GM12864 (cell line): ENCODE measurements at places on chromosomes 3 and 15.

GRCh38 chr15:68483165-68483564 lies 51.2 kb upstream of the ITGA11 start:
- DNase-seq = no peak

GRCh38 chr3:174777813-174778212 lies 81.3 kb upstream of the NAALADL2 start:
- no peak for DNase-seq

- no peak for DNase-seq
These were observed 220.1 kb upstream of the PRICKLE2 start for GRCh38 chr3:64445109-64445943.

DNA sequence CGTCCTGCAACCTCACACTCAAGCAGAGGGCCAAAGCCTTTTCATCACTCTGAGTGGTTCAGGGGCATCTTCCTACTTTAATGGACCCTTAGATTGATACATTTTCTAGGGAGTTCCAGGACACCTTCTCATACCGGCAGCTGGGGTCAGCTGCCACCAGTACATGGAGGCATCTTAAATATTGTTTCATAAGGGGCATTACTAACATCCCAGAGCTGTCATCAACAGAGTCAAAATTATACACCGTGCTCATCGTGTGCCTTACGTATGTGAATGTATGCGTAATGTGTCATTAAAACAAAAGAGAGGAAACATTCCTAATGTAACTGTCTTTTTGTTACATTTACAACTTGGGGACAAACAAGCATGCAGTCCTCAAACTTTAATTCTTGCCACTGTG lies 57.9 kb downstream of the ARNT2 start:
- DNase-seq = no peak

GRCh38 chr3:70532806-70533205 lies 220.4 kb upstream of the MDFIC2 start:
- DNase-seq = no peak

GRCh38 chr3:53224536-53224935 lies 31.3 kb downstream of the TKT start:
- DNase-seq = no peak

GRCh38 chr15:56797720-56798275 lies 64.5 kb upstream of the ZNF280D start:
- DNase-seq = no peak

DNA sequence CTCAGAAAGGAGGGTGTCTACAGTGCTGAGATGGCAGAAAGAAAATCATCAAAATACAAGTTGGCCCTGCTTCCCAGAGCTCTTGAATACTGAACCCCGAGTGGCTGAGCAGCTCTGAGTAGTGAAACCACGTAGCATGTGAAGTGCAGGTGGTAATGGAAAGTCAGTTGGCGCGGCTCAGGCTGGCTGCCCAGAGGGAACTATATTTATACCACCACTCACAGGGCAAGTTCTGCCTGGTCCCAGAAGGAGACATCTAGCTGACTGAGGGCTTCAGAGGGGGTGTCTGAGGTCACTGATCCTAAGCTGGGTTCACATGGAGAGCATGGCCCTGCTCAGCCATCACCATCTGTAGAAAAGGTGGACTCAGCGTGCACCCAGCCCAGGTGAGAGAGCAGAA lies 129.6 kb upstream of the AGBL1 start:
- DNase-seq = peak; percentile 3

DNA sequence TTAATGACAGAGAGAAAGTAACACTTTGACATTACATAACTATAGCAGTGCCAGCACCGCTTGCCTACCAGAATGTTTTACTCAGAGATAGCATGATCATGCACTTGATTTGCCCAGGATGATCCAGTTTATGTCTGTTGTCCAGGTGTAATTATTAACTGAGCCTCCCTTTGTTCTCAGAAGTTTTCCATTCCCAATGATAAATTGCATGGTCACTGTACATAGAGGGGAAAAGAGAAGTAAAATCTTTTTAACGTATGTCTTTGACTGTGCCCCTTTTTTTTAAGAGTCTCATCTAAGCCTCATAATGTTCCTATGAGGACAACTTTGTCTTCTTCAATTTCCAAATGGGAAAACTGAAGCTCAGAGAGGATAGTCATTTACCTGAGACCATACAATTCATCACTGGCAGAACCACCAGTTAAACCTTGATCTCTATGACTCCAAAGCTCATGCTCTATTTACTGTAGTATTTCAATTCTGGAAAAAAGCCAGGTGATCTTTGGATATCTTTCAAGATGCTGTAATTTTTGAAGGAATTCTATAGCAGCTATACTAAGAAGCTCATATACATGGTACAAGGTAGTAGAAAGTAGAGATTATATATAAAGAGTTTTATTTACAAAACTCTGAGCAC lies 25.1 kb downstream of the C3orf85 start:
- no peak for DNase-seq

DNA sequence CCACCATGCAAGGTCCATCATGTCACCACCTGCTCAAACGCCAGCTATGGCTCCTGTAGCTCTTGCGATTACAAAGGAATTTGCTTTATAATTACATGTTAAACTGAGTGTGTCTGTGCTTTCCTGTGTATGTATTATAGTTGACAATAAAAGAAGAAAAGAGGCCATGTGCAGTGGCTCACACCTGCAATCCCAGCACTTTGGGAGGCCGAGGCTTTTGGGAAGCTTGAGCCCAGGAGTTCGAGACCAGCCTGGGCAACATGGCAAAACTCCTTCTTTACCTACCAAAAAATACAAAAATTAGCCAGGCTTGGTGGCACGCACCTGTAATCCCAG lies 27.0 kb downstream of the ATRIP start:
- DNase-seq = no peak

DNA sequence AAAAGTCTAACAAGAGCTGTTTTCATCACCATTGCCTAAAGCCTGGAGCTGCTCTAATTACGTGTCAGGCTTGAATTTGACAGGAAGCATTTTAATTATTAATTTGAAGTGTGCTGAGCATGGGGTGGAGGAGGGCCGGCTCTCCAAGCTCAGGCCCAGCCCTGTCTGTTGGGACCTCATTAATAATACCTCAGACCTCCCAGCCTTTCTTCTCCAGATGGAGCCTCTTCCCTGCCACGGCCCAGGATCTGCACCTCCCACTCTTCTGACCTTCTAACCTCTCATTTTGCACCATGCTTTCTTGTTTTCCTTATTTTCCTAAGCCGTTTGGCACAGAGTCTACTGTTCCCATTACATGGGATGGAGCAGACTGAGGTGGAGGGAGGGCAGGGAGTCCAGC lies 30.0 kb downstream of the INSYN1 start:
- DNase-seq = no peak

DNA sequence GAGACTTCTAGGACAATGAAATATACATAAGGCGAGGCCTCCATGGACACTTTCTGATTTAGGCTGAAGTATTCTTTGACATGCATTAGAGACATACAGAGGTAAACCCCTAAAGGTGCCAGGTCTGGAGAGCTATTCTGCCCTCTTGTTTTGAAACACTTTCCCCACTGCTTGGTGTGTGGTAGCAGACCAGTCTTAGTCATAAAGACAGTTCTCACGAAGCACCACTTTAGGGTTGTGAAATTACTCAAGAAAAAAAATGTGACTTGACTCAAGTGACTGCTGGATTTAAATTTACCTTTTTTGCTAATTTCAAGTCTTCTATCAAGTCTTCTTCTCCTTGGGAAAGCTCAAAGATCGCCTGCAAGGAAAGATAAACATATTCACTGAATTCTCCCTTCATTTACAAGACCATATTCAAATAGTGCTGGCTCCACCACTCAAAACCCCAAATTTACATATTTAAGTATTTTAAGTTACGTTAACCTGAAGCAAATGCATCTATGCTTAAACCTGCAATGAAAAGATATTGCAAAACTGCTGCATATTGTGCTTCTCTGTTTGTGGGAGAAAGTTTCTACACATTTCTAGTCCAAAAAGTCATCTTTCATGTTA lies 48.4 kb downstream of the ARHGEF3 start:
- peak; percentile 44 for DNase-seq

DNA sequence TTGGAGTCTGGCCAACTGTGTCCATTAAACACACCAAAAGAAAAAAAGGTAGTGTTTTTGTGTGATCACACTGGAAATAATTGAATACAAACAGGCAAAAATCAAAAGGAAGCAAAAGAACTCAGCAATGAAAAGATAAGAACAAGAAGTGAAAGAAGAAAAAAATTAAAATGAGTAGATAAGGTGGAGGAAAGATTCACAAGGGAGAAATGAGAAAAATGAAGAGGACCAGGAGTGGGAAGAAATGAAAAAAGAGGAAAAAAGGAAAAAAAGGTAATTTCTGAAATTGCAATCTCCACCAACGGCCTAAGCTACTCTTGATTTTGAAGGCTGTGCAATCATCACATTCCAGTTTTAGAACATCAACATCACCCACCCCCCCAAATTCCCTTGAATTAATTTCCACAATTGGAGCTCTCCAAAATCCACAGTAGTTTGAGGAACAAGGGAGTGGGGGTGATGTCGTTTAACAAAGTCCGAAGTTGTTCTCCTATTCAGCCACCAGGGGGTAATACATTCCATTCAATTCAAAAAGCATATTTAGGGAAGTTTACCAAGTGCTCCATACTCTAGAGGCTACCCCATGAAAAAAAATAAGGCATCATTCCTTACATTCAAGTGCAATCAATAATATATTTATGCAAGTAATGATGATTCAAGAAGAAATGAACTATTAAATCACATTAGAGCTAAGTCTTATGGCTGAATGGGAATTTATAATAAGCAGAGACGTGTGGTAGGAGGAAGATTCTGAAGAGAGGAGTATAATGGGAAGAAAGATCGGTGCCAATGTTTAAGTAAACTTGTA lies 37.4 kb downstream of the ZNF860 start:
- no peak for DNase-seq

GRCh38 chr15:101481917-101482525 lies 7.5 kb downstream of the PCSK6 start:
- DNase-seq = no peak

DNA sequence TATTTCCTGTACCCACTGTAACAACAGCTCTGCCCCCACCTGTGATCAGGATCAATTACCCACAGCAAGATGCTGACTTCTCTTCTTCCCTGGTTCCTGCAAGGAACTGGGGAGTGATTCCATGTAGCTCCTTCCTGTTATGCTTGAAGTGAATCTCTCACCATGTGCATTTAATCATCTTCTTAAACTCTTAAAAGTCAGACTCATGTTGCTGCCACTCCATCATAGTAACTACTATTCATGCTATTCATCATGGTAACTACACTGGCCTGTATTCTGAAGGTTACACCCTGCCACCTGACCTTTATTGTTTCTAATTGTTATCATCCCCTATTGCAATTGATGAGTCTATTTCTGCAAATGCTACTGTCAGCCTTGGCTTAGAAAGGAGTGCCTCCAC lies 89.5 kb downstream of the SUCNR1 start:
- no peak for DNase-seq

DNA sequence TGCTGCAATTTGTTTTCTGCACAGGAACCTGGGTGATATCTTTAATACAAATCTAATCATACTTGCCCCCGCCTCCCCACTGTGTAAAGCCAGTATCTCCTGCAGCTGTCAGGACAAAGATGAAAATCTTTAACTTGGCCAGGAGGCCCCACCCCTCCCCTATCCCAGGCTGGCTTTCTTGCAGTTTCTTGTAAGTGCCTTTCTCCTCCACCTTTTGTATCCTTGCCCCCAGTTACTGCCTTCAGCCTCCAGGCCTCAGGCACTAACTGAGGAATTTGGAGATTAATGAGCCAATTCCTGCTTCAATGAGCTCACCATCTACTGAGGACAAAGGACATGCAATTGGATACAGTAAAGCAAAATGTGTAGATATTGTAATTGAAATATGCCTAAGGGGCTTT lies 6.5 kb downstream of the GCSAM start:
- no peak for DNase-seq

DNA sequence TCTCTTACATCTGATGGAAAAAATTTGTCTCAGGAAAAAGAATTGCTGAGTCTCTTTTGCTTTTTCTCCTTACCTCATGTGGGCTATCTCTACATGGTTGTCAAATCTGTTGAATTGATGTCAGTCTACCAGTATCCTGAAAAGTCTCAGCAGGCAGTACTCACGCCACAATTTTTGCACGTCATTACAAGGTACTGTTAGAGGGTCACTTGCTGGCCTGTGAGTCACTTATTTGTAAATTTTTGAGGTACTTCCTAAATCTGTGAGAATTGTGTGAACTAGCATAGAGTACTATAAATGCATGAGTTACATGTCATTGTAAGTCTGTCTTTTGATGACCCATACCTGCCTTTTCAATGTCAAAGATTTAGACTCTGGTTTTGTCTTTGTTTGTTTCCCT lies 15.9 kb downstream of the HPS3 start:
- DNase-seq = no peak

GRCh38 chr15:57032338-57032737 lies 113.9 kb downstream of the TCF12 start:
- DNase-seq = no peak

- DNase-seq = no peak
These were observed 49.2 kb downstream of the RYK start for GRCh38 chr3:134201201-134202130.

GRCh38 chr3:33089515-33089914 lies 7.4 kb downstream of the GLB1 start:
- DNase-seq = no peak

DNA sequence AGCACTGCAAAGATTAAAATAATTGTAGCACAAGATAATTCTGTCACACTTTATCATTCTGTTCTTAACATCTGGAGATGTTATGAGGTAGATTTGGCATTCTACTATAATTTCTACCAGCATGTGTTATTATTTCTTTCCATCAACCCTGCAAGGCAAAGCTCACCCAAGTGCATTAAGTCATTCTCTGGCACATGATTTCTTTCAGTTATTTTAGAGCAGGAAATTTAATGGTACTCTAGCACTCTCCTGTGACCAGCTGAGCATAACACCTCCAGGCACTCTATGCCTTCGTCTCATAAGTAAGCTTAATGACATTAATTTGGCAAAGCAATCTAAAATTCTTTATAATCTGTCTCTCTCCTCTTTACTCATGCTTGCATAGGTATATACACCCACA lies 300.2 kb upstream of the GPR149 start:
- no peak for DNase-seq

DNA sequence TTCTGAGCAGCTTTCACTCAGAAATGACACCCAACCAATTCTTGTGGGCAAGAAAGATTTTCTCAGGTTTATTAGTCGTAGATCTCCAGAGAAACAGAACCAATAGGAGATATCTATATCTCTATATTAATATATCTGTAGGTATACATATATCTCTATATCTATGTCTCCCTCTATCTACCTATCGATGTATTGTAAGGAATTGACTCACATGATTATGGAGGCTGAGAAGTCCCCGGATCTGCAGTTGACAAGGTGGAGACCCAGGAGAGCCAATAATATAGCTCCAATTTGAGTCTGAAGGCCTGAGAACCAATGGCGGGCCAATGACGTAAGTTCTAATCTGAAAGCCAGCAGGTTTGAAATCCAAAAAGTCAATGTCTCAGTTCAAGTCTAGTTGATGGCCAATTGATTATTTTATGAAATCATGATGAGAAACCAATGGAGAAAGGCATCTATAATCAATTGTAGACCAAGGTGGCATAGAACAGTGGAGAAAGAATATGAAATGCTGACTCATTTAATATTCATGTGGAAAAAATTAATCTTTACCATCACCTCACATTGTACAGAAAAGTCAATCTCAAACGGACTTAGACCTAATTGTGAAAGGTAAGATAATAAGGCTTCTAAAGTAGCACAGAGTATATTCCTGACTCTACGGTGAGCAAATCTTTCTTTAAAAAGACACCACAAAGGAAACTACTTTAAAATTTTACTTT lies 65.6 kb upstream of the CHRNA7 start:
- no peak for DNase-seq
